NCI-H446 treated with DMSO at 0.1 percent for 48 hours (cell line): ENCODE measurements at places on chromosomes 13 and 19.

GRCh38 chr13:86960876-86961275 is 710.3 kb upstream of the SLITRK5 start:
- DNase-seq, result no peak

- DNase-seq, result no peak
Measured at GRCh38 chr19:5253406-5254110, 87.1 kb downstream of the PTPRS start.

DNA sequence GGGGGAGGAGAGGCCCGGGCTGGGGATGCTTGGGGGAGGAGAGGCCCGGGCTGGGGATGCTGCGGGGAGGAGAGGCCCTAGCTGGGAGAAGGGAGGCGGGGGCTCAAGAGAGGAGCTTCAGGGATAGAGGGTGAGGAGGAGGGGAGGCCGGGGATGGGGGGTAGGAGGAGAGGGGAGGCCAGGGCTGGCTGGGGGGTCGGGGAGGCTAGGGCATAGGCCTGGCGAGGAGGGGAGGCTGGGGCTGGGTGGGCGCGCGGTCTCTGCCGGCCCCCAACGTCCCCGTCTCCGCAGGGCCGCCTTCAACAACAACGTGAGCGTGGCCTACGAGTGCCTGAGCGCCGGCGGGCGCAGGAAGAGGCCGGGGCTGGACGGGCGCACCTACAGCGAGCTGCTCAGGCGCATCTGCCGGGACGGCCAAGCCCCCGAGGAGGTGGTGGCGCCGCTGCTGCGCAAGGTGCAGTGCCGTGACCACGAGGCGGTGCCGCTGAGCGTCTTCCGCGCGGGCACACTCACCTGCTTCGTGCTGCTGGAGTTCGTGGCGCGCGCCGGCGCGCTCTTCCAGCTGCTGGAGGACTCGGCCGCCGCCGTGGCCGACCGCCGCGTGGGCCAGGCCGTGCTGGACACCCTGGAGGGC is 11.4 kb downstream of the TPGS1 start:
- DNase-seq, result no peak

- no peak for DNase-seq
Measured at GRCh38 chr19:55440411-55441105, 2.5 kb downstream of the SHISA7 start.

DNA sequence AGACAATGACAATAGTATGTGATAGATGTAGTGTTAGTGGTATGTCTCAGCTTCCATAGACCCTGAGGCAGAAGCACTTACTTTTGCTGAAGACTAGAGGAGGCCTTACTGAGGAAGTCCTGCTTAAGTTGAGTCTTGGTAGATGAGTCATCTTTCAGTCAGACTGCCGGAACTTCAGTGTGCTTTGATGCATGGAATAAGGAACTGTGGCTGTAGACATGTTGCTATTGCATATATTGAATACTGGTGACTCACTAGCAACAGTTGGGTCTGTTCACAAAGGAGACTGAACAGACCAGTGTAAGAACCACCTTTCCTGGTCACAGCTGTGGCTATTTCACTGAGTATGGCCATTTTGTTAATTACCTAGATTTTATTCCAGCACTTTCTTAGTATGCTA is 1000.6 kb downstream of the OLFM4 start:
- DNase-seq, result peak; percentile 28

- no peak for DNase-seq
Measured at GRCh38 chr13:113759525-113760137, 605 bp downstream of the TMEM255B start.
